Pulmonary artery endothelial cell (primary cell): ENCODE measurements at places on chromosomes 6 and 20. TPM values are rescaled to one million over a fixed set of nuclear protein-coding genes. Genes with fewer than 3 reads are reported as not detected.

DNA sequence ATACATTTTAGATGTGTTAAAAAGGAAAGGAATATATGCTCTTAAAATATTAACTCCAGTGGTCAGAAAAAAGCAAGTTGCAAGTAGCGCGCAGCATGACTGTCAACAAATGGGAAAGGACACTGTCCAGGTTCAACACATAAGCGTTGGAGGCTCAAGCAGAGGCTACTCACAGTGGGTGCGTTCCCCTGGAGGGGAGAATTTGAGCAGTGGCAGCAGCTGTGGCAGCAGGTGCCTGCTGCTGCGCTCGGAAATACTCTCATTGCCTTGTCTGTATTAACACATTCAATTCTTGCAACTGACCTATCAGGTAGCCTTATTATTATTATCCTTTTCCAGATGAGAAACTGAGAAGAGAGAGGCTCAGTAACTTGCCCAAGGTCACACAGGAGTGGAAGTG lies 21.9 kb upstream of the CCN6 start:
- DNase-seq: no peak

DNA sequence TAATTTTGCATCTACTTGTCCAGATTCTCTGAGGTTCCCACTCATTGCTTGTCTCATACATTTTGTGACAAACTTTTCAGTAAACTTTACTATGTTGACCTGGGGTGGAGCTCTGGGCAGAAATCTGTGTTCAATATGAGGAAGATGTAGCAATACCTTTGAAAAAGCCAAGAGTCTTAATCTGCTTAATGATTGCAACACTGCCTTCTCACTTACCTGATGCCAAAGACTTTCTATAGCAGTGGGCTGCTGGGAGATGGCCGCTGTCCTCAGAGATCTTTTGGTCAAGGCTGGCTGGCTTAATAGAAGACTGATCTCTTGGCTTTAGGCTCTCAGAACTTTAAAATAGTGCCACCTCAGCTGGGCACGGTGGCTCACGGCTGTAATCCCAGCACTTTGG lies 70.1 kb upstream of the RBM24 start:
- no peak for DNase-seq

TCF21 gene
- not detected in 2 replicates for total RNA-seq

DNA sequence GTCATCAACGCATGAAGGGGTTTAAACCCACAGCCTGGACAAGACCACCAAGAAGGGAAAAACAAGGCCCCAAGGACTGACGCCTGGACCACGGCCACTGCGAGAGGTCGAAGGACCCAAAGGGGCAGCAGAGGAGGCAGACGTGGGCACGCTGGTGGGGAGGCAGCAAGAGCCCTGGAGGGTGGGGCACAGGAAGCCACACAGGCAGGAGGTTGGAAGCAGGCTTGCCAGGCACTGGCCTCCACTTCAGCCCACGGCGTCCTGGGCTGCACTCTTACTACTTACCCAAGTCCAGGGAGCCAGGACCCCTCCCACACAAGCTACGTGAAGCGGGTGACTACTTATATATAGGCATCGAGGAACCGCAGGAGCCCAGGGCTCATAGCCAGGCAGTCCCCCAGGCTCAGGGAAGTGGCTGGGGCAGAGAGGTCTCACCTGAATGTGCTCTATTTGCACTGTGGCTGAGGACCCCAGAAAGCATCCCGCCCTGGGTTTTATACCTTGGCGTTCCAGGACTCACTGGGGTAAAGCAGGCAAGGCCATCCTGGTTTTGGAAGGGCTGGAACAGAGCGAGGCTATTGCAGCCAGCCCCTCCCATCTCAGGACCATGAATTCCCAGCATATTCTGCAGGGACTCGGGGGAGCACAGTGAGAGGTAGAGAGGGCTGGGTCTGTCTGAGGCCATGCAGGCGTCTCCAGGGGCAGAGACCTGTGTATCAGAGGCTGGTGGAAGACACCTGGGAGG lies 113.8 kb upstream of the AFDN start:
- no peak for DNase-seq

GRCh38 chr6:150361876-150362275 lies 6.9 kb upstream of the IYD start:
- DNase-seq: no peak

SNX5 gene
- 111 and 123 TPM in 2 replicates for total RNA-seq

PNLDC1 gene
- 0.11 TPM in 1 of 2 replicates, not detected in the other for total RNA-seq

TNFAIP3 gene
- 4.8 and 5.0 TPM in 2 replicates for total RNA-seq

PEDS1 gene
- total RNA-seq: 35.3 and 38.7 TPM in 2 replicates

PI16 gene
- total RNA-seq: under 0.01 TPM in 1 of 2 replicates, not detected in the other

- DNase-seq: no peak
Measured at GRCh38 chr6:4751823-4752464, 24.3 kb upstream of the CDYL start.

GRCh38 chr6:81105998-81106397 lies 646.5 kb downstream of the TENT5A start:
- DNase-seq: no peak

GRCh38 chr6:109406196-109406595 lies 23.9 kb upstream of the CD164 start:
- DNase-seq: no peak

GRCh38 chr20:18390201-18390600 lies 76.6 kb downstream of the DZANK1 start:
- no peak for DNase-seq

C20orf144 gene
- under 0.01 and 0.11 TPM in 2 replicates for total RNA-seq

MCHR2 gene
- not detected in 2 replicates for total RNA-seq

DNA sequence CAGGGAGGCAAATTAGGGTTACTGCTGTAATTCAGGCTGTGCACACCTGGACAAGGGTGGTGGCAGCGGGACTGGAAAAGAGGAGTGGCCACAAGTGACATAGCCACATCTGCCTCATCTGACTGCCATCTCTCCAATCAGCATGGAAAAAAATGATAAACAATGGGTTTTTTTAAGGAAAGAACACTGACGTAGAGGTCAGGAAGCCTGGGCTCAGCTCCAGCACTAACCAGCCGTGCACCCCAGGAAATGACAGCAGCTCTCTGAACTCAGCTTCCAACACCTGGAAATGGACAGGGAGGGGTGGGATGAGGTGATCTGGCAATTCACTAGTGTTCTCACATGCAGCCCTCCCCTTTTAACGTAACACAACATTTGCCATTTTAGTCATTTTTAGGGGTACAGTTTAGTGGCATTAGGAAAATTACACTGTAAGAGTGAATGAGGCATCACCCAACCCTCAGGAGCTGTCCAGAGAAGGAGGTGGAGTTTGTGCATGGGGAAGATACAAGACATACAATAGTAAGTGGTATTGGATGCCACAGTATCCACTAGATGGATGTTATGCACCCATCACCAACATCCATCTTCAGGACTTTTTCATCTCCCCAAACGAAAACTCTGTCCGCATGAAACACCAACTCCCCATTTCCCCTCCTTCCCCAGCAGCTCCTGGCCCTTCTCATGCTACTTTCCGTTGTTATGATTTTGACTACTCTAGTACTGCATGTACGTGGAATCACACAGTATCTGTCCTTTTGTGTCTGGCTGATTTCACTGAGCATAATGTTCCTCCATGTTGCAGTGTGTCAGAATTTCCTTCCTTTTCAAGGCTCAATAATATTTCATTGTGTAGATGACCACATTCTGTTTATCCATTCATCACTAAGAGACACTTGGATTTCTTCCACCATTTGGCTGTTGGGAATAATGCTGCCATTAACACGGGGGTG lies 215.5 kb upstream of the ECI2 start:
- peak; percentile 87 for DNase-seq

DNA sequence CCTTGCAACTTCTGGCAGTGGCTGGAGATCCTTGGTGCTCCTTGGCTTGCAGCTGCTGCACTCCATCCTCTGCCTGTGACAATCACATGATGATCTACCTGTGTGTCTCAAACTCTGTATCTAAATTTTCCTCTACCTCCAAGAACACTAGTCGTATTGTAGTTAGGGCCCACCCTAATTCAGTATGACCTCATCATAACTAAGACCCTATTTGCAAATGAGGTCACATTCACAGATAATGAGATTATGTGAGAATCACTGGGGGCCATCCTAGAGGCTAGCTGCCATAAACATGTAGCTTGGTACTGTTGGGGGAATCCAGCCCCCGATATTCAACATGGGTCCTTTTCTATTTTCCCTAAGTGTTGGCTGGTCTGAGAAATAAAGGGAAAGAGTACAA lies 183.0 kb upstream of the SMLR1 start:
- no peak for DNase-seq

SIRPD gene
- not detected in 2 replicates for total RNA-seq

DNA sequence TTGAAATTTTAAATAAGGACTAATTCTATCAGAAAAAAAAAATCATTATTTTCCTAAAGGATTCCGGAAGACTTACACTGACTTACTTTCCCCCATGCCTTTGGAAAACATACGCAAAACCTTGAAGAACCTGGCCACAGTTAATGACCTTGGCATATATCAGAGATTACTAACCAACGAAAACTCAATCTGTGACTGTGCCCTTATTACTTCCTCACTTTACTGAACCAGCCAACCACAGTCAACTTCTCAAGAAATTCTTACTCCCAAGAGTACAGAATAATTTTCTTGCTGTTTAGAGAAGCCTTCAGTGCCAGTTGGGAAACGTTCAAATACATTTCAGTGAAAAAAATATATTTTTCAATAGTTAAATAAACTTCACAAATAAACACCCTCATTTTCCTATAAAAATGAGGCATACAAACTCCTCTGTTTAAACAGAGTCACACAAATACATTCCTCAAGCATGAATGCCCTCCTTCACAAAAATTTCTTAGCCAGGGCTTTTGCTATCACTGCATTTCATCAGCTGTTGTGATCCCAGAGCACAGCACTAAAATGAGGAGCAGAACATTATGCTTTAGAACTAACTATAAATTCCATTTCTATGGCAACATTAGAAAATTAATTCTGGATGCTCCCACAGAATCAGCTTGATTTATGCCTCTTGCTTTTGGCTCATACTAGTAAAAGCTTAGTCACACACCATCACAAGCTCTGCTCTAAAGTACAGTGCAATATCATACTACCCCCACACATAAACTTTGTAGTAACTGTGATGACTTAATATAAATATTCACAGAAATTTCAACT lies 117.6 kb downstream of the DST start:
- no peak for DNase-seq

DNA sequence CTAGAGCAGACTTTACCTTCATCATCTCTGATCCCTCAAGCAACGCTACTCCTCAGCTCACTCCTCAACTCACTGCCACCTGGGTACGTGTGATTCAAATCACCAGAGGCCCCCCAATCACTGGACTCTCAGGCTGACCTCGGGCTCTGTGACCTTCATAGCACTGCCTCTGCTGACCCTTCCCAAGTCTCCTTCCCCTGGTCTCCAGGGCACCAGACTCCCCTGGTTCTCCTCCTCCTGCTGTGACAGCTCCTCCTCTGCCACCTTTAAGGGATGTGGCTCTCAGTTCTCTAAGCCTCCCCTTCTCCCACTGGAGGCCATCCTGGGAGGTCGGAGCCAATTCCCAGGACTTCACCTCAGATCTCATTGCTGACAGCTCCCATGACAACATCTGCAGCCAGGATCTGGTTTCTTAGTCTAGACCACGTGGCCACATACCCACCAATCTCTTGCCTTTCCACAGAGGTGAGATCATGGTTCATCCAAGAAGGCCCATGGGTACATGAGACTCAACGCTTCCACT lies 90.4 kb downstream of the NFATC2 start:
- no peak for DNase-seq

- no peak for DNase-seq
Measured at GRCh38 chr20:32518593-32519380, 66.3 kb downstream of the NOL4L start.

- peak; percentile 39 for DNase-seq
Measured at GRCh38 chr6:111657146-111657545, 51.5 kb upstream of the TRAF3IP2 start.

DNA sequence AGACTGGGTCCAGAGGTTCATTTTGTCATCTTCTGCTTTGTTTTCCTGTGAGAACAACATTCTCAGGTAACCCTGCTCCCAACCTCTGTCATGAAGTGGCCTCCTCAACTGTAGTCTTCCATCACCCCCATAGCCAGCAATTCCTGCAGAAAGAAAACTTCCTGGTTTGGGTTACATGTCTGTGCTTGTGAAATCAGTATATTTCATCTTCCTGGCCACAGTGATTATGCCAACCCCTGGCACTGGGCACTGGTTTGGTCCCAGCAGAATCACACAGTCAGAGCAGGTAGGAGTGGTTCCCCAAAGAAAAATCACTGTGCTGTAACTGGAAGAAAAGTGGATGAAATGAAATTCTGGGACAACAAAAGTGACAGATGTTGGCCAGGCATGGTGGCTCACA lies 52.5 kb downstream of the CRYBG1 start:
- DNase-seq: no peak

GPSM3 gene
- total RNA-seq: 6.0 and 7.1 TPM in 2 replicates

GRCh38 chr20:3412600-3413392 lies 5.3 kb upstream of the DNAAF9 start:
- DNase-seq: no peak

DNA sequence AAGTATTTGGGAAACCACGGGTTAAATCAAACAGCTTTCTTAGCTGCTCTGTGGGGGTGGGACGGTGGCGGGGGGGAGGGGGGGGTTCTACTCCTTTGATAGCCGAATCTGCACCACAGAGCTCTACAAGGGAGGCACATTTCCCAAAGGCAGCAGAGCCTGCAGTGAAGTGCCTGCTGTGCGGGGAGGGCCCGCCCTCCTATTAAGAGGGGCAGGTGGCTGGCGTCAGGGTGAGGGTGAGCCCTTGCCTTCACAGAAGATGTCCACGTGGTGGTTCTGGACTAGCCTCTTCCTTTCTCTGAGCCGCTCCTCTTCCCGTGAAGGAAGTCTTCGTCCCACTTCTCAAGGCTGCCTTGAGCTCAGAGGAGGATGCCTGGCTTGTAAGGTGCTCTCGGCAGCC lies 174.9 kb upstream of the THBS2 start:
- no peak for DNase-seq

RPRD1B gene
- total RNA-seq: 15.8 and 19.7 TPM in 2 replicates

DNA sequence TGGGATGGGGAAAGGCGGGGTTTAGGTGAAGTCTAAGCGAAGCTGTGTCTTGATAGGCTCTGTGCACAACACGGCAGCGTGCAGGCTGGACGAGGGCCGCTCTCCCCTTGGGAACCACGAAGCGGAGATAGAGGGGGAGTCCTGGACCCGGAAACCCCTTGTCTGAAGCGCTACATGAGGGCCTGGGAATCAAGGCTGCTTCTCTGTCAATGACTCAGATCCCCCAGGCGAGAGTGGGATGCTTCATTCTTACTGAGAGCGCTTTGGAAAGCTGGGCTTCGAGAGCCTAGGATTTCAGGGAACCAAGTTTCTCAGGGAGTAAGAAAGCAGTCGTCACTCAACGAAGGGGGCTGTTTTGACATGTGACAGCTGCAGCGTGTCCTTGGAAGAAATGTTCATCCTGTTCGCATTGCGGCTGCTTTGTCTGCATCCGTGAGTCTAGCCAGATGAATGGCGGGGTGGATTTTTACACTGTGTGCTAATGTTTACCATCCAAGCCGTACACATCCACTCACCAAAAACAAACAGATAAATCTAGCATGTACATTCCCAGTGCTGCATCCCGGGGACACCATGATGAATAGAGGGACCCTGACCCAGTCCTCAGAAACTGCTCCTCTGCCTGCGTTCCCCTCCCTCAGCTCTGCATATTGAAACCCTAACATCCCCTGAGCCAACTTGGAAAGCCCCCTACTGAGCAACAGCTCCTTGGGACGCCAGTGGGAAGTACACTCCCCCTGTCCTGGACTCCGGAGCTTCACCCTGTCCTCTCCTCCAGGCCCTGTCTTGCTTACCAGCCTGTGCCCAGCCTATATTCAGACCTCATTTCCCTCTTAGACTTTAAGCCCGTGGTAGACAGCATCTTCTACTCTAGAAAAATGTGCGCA lies 24.5 kb upstream of the RTF2 start:
- DNase-seq: no peak

ETV7 gene
- 0.35 and 0.40 TPM in 2 replicates for total RNA-seq

GRCh38 chr20:58116505-58116904 lies 111.9 kb downstream of the ANKRD60 start:
- DNase-seq: no peak
